ENCODE measurements at places on chromosomes 2 and 18. TPM values are rescaled to one million over a fixed set of nuclear protein-coding genes. Genes with fewer than 3 reads are reported as not detected.
A peak's percentile ranks its signal among the peaks of the same experiment; 100 is the strongest.

DNA sequence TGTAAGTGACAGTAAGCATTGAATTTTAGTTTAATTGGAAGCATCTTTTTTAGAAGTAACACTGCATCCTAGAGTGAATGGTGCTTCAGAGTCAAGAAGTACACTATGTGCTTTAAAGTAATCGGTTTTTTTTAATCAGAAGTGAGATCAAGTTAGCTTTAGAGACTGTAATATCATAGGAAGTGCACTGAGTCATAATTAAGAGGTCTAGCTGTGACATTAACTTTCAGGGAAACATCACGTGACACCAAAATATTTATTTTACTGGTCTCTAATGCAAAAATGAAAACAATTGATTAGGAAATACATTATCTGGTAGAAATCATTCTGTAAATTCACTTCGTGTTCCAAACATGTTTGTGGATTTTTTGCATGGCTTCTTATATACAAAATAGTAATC lies 55.3 kb upstream of the KYNU start:
- no peak overlapping the region for H3K4me3 ChIP-seq
- H3K36me3 ChIP-seq, result no peaks in the 10 kb centered on the region
- H3K4me1 ChIP-seq, result no peaks in the 10 kb centered on the region

DNA sequence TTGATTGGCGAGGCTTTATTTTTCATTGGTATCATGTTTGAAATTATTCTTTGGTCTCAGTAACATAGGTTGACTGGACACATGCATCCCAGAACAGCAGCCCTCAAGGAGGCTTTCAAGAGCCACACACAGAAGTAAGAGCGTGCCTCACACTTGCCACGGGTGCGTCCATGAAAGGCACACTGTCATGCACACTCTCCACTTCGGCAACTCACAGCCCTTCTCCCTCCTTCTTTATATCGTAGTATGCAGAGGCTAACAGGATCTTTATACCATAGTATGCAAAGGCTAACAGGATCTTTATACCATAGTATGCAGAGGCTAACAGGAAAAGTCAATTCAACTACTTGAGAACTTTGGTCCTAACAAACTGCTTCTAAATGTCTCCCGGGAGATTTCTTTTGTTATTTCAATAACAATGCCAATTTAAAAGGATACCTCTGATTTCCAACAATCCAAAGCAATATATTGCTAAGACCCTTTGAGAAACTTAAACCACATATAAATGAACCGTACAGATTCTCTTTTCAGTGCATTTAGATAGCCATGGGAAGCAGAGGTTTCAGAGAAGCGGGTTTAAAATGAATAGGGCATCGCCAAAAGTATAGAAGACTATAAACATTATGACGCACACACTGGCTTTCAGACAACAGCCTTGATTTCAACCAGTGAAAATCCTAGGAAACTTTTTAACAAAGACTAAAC lies 26.5 kb upstream of the ZNF516 start:
- no peak overlapping the region for H3K4me3 ChIP-seq
- H3K4me1 ChIP-seq, result peaks cover 64% of the 10 kb centered on the region
- DNase-seq, result no peak
- H3K27me3 ChIP-seq, result no peaks in the 10 kb centered on the region
- H3K36me3 ChIP-seq, result no peaks in the 10 kb centered on the region
- H3K27ac ChIP-seq, result no peak overlapping the region

GRCh38 chr2:101281482-101281881 lies 27.0 kb downstream of the RNF149 start:
- H3K27ac ChIP-seq, result no peak overlapping the region
- no peak for DNase-seq
- H3K4me1 ChIP-seq, result no peaks in the 10 kb centered on the region
- H3K36me3 ChIP-seq, result peaks cover 4% of the 10 kb centered on the region

- no peak for DNase-seq
- H3K36me3 ChIP-seq, result no peaks in the 10 kb centered on the region
- H3K27me3 ChIP-seq, result no peaks in the 10 kb centered on the region
Measured at GRCh38 chr18:78113136-78113939, 863.7 kb downstream of the GALR1 start.

GRCh38 chr2:120651818-120652217 lies 83.8 kb upstream of the GLI2 start:
- no peaks in the 10 kb centered on the region for H3K36me3 ChIP-seq
- H3K4me3 ChIP-seq, result no peak overlapping the region
- no peak overlapping the region for H3K27ac ChIP-seq
- DNase-seq, result no peak

- no peak overlapping the region for H3K27ac ChIP-seq
- no peaks in the 10 kb centered on the region for H3K27me3 ChIP-seq
- DNase-seq, result no peak
- no peaks in the 10 kb centered on the region for H3K36me3 ChIP-seq
- no peak overlapping the region for H3K4me3 ChIP-seq
- peaks cover 7% of the 10 kb centered on the region for H3K4me1 ChIP-seq
Measured at GRCh38 chr2:234731236-234731635, 220.6 kb upstream of the SH3BP4 start.

- no peak overlapping the region for H3K4me3 ChIP-seq
- H3K36me3 ChIP-seq, result no peaks in the 10 kb centered on the region
- DNase-seq, result no peak
- no peak overlapping the region for H3K27ac ChIP-seq
Measured at GRCh38 chr2:104703669-104704068, 150.2 kb upstream of the POU3F3 start.

DNA sequence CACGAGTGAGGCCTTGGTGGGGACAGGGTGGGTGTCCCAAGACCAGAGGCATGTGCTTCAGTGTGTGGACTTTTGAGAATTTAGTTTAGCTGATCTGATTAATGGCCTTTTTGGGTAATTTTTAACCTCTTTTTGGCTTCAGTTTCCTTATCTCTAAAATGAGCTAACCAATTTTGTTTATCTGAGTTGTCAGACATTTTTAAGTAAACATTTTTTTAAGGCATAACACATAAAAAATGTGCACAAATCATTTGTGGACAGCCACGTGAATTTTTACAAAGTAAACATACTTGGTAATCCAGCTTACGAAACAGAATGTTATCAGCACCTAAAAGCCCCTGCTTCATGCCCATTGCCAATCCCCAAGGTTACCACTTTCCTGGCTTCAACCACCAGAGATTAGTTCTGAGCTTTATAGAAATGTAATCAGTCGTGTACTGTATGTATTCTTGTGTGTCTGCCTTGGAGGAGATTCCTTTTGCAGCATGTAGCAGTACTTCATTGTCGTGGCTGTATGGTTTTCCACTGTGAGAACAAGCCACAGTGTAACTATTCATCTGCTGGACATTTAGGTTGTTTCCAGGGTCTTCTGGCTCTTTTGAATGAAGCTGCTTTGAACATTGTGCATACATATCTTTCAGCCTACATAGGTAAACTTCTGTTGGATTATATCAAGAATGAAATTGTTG lies 8.4 kb upstream of the INO80C start:
- no peak overlapping the region for H3K4me3 ChIP-seq
- peaks cover 30% of the 10 kb centered on the region for H3K4me1 ChIP-seq
- H3K36me3 ChIP-seq, result no peaks in the 10 kb centered on the region

DNA sequence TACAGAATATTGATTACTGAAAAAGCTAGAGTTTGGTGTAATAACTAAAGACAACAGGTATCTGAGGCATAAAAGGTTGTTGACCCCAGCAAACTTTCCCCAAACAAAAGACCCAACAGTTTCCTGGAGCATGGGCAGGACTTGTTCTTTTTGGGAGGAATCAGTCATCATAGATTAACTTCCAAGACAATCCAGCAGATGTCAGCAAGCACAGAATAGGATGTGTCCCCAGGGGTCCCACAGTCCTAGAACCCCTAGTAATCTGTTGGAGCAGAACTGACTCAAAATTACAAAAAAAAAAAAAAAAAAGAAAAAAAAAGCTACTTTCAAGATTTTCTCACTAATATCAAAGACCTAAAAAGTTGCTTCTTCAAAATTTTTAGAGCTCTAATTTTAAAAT lies 564.7 kb upstream of the SLC39A10 start:
- no peak overlapping the region for H3K27ac ChIP-seq
- peaks cover 14% of the 10 kb centered on the region for H3K4me1 ChIP-seq
- no peaks in the 10 kb centered on the region for H3K27me3 ChIP-seq
- no peaks in the 10 kb centered on the region for H3K36me3 ChIP-seq
- no peak overlapping the region for H3K4me3 ChIP-seq

- H3K27ac ChIP-seq, result peak overlapping the region; percentile 83
- peaks cover 21% of the 10 kb centered on the region for H3K27me3 ChIP-seq
- DNase-seq, result peak; percentile 57
- H3K4me3 ChIP-seq, result peak overlapping the region; percentile 93
- H3K4me1 ChIP-seq, result peaks cover 62% of the 10 kb centered on the region
Measured at GRCh38 chr2:63044362-63045327, 6.0 kb upstream of the OTX1 start.

DNA sequence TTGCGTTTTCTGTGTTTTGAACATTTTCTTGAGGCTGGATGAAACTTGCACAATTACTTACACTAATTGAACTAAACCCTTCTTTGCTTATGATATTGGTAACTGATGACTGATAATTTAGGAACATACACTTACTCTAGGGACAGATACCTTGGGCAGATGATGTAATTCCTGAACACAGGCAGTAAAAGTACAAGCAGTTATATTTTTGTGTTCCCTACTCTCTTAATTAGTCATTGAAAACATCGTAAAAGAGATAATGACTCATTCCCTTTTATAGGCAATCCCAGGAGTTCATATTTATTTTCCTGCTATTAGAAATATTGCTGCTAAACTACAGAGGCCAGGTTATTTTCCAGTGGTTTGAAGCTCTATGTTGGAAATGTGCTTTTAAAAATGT lies 46.4 kb downstream of the CCDC85A start:
- peaks cover 12% of the 10 kb centered on the region for H3K4me1 ChIP-seq
- H3K27ac ChIP-seq, result no peak overlapping the region
- DNase-seq, result no peak
- H3K36me3 ChIP-seq, result no peaks in the 10 kb centered on the region

C2orf72 gene
- 2.4 TPM for total RNA-seq

CHST10 gene
- total RNA-seq, result 28.1 TPM

LPIN1 gene
- total RNA-seq, result 22.9 TPM

UGT1A8 gene
- total RNA-seq, result not detected

NPHP1 gene
- total RNA-seq, result 8.1 TPM

ANKRD62 gene
- 0.15 TPM for total RNA-seq
